ENCODE measurements at places on chromosomes 1 and 21.

GRCh38 chr1:19014765-19015164 is 58.3 kb upstream of the IFFO2 start:
- DNase-seq: no peak

DNA sequence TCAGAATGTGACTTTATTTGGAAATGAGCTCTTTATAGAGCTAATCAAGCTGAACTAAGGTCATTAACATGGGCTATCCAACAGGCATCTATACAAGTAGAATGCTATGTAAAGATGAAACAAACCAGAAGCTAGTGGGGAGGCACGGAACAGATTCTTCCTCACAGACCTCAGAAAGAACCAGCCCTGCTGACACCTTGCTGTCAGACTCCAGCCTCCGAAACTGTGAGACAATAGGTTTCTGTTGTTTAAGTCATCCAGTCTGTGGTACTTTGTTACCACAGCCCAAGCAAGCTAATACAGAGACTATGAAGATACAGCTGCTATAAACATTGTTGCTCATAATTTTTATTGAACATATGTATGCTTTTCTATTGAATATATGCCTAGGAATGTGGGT is 406.3 kb upstream of the CHRM3 start:
- DNase-seq: no peak

- DNase-seq: no peak
Measured at GRCh38 chr1:158196461-158196860, 15.8 kb downstream of the CD1D start.

DNA sequence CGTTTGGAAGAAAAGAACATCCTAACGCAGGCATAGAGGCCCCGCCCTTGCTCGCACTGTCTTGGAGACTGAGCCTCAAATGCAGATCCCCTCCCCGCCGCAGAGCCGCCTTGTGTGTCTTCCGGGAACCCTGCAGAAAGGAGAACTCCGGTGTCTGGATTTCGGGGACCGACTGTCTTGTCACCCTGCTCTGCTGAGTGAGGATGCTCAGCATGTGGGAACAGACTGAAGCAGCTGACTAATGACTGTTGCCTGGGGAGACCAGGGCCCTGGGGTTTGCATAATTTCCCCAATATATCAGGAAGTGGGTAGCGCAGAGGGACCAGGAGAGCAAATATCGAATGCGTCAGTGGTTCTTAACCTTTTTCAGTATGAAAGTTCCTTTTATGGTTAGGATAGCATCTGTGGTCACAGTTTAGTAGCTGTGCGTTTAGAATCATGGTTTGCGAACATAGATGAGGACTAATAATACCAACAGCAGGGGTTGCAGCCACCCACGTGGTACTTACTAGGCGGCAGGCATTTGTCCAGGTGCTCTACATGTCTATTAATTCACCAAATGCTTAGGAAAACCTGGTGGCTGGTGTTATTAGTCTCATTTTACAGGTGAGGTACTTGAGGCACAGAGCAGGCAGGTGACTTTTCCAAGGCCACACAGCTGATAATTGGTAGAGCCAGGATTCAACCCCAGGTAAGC is 14.3 kb downstream of the GPR137B start:
- DNase-seq: peak; percentile 28

DNA sequence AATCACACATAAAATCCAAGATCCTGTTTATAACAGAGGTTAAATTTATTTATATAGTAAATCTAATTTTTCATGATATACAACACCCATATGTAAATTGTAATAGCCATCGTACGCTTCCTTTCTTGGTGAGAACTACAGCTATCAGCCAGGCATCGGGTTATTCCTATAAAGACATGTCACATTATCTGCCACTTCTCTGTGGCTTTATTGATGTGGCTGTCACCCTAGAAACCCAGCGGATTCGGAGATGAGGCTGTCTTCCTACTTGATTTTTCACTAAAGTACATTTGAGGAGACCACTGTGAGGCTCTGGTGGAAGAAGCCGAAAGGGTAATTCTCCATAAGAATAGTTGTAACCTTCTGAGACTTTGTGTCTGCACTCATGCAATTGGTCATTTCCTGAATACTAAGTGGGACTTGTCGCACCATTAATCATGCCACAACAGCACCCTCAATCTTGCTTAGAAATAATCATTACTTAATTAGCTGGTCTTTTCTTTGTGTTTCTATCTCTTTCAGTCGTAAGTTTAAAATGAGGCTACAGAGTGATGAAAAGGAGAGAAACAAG is 106.0 kb downstream of the NTNG1 start:
- DNase-seq: no peak

- DNase-seq: no peak
Measured at GRCh38 chr1:154750681-154751665, 119.1 kb downstream of the KCNN3 start.

DNA sequence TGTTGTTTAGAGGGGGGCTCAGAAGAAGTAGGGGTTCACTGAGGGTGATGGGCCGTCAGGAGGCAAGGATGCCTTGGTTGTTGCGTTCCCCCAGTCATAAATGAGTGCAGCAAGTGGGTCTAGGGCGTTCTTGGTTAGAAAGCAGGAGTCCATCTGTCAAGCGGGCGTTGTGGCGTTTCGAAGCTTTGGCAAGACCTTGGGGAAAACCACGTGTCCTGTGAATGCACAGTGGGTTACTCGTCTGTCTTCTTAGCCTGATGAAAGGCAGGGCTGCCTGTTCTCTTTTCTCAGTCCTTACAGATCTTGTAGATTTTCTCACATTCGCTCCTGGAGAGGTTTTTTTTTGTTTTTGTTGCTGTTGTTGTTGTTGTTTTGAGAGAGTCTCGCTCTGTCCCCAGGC is 6.3 kb upstream of the ZNF496 start:
- DNase-seq: no peak

DNA sequence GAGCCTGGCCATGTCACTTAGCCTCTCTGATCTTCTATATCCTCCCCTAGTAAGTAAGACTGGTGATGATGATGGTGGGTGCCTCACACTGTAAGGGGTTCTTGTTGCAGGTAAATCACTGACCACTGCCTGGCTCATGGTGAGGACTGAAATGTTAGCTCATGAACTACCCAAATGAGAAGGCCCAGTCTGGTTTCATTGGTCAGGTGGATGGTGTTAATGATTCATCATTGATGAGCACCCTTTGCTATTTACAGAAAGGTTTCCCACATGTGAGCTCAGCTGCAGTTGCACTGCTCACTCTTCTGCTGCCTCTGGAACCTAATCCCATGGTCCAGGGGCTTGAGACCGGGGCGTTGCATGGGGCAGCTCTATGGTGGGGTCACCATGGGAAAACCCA is 417.7 kb downstream of the PRDM2 start:
- no peak for DNase-seq

- no peak for DNase-seq
Measured at GRCh38 chr1:31409946-31410858, 2.8 kb upstream of the SERINC2 start.

GRCh38 chr1:38834221-38834782 is 25.3 kb downstream of the RRAGC start:
- DNase-seq: no peak

DNA sequence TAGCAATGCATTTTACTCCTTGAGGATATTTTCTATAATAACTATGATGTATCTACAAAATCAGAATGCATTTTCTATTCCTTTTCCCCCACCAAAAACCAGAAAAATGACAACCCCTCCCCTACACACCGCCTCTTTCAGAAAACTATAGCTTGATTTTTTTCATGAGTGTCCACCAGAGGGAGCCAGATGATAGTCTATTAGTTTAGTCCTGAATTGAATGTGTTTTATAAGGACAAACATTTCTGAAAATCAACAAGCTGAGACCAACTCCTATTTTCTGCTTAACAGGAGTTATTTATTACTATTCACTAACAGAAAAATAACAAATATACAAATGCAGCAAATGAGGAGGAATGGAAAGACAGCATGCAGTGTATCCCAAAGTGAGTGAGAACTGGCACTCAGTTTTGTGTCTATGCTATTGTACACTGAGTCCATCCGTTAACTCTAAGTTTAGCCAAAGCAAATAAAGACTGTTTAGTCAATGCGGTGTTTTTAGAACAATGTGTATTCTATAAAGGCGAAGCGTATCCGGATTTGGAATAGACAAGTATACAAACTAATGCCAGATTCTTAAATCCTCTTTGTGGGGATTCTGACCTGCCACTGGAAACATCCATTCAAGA is 182.6 kb downstream of the VAV3 start:
- peak; percentile 32 for DNase-seq

DNA sequence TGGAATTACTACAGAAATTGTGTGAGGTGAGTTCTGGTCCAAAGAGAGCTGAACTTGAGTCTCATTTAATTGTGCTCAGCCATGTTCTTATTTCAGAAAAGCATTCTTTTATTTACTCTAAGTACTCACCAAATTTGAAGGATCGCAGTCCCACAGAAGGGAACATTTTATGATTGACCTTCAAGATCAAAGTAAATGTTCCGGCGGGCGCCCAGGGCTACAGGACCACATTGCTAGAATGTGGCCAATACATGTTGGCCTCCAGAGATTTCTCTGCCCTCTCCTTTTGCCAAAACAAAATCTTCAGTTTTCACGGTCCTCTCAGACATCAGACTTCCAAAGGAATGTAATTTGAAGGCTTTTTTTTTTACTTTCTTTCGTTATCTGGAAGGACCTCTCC is 237.8 kb downstream of the FMN2 start:
- no peak for DNase-seq

DNA sequence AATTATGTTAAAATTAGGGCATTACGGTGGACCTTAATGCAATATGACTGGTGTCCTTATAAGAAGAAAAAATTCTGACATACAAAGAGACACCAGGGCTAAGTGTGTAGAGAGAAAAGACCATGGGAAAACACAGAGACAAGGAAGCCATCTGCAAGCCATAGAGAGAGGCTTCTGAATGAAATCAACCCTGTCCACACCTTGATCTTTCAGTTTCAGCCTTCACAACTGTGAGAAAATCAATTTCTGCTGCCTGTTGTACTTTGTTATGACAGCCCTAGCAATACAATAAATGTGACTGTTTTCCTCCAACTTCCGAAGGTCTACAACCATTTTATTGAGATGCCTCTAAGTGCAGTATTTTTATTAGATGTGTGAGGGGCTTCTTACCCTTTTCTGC is 1407.2 kb downstream of the MRPL39 start:
- DNase-seq: no peak

DNA sequence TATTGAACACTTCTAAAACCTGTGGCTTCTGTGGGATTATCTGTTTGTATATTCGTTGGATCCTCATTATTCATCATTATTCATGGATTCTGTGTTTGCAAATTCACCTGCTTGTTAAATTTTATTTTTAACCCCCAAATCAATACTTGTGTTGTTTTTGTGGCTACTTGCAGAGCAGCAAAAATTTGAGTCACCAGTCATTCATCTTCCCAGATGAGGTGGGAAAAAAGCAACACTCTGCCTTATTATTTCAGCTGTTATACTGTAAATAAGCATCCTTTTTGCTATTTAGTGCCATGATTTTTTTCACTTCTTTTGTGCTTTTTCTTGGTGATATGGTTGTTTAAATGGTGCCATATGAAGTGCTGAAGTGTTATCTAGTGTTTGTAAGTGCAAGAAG is 56.7 kb downstream of the RASAL2 start:
- no peak for DNase-seq

DNA sequence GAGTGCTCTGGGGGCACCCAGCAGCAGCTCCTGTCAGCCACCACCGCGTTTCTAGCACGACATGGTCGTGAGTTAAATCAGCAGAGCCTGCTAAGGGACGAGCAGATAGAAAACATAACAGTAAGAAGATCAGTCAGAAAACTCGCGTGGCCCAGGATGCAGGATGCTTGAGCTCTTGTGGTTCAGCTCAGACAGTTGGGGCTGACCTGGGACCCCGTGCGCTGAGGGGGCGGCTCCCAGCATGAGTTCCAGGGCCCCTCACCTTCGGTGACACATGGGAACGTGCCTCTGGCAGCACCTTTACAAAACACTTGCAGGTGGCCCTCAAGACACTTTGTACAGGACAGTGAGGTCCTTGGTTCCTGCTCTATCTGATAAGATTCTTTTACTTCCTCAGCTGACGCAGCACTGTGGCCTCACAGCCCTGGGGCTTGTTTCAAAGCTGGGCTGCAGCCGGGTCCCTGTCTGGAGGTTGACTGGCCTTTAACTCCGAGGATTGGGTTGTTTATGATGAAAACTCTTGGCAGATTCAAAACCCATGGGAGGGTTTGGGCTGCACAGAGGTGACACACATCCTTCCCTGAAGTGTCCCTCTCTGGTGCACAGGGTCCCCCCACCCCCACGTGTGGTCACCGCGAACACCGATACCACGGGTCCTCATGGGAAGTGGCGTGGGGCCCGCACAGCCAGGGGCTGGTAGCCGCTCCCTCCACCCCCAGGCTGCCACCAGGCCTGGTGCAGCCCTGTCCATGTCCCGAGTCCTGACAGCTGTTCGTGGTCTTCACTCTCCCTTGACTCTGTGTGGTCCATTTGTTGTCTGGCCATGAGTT is 65.3 kb upstream of the COL6A1 start:
- no peak for DNase-seq

DNA sequence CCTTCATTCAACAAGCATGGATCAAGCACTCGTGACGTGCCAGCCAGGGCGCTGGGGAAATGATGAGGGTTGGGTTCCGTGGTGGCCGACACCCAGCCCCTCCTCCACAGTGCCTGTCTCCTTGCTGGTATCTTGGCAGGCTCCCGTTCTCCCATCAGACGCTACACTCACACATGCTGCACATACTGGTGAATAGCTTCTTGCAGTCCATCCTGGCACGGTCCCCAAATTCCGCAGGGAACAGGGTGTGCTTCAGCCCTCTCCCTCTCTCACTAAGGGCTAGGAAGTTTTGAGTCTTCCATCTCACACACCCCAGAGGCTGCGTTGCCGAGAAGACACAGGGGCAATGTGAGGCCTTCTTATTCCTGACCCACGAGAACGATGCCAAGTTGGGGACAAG is 10.1 kb upstream of the MEF2D start:
- DNase-seq: no peak

DNA sequence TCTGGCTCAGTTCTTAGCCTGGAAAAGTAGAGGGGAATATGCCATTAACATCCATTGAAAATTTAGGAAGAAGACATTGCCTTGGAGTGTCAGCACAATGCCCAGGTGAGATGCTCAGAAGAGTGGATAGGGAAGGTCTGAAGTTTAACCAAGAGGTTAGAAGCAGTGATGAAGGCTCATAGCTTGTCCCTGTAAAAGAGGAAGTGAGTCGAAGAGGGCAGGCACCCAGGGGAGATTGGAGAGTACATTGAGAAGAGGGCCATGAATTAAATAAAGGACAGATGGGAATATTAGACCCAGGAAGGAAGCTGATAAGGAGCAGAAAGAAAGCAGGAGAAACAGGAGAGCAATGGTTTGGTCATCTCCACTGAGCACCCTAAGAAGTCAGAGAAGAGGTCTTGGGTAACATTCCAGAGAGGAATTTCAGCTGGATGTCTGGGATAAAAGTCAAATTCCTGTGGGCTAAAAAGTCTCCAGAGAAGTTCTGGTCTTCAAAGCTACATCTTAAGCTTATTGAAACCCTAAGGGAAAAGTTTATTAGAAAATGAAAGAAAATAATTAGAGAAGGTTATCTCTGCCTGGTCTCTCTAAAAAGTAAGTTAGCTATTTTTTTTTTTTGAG is 17.3 kb downstream of the C8B start:
- no peak for DNase-seq
